ENCODE measurements at places on chromosomes 11 and 22.

- no peak for DNase-seq
Measured at GRCh38 chr22:37312549-37313183, 30.4 kb downstream of the CYTH4 start.

- no peak for DNase-seq
Measured at GRCh38 chr11:125517116-125517770, 21.2 kb upstream of the FEZ1 start.

DNA sequence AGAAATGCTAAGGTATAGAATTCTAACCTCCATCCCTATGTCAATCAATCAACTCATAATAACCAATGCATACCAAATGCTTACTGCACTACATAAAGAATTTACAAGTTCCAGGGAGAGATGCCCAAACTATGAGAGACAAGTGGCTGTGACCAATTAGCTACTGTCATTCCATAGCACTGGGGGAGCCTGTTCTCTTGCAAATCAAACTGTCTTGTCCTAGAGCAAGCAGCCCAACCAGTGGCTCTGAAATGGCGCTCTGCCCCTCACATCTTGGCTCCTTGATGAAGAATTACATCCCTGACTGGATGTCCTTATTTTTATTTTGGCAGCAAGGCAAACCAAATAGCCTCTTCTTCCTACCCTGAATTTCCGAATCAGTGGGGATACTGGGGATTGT is 272.4 kb upstream of the SYN3 start:
- no peak for DNase-seq

- DNase-seq, result no peak
Measured at GRCh38 chr11:12540913-12541582, 133.2 kb upstream of the TEAD1 start.

DNA sequence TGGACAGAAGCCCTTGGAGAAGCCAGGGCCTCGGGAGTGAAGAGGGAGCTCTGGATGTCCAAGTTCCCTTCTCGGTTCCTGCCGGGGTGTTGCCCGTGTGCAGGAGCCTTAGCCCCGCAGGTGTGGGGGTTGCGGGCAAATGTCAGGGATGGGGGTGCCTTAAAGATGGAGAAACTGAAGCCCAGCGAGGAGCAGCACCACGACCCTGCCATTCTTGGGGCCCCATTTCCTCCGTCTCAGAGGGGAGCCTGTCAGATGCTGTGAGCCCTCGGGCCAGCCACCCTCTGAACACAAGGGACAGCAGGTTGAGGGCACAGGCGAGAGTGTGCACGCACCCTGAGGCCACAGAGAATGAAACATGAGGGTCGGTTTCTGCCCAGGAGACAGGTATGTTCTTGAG is 6.3 kb downstream of the OSBPL5 start:
- no peak for DNase-seq

DNA sequence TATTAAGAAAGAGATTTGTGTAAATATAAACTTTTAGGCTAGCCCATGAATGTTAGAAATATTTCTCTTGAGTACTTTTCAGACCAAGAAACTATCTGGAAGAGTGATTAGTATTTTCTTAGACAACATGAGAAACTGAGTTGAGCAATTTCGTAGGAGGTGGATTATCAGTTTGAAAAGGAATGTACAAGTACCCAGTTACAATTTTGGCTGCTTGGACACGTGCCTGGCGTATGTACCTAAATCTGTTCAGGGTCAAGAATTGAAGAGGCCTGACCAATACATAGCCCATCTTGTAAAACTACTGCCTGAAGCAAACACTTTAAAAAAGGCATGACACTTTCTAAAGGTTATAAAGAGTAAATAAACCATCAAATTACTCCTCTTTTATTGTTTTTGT is 71.1 kb downstream of the CCDC73 start:
- DNase-seq, result no peak

- DNase-seq, result no peak
Measured at GRCh38 chr11:11426226-11426952, 73.3 kb upstream of the CSNK2A3 start.

- no peak for DNase-seq
Measured at GRCh38 chr11:86089659-86090058, 20.8 kb upstream of the PICALM start.

GRCh38 chr22:37057796-37058510 is 6.4 kb downstream of the KCTD17 start:
- DNase-seq, result no peak

Measured in stimulated activated CD4-positive, alpha-beta T cell treated with anti-CD3 and anti-CD28 coated beads, Interleukin-12 subunit alpha, Interleukin-12 subunit beta, amount 100 ng/mL, for 24 hours (primary cell).